Right renal cortex interstitium (tissue), 3 donors: ENCODE measurements at places on chromosomes 2 and 18. TPM values are rescaled to one million over a fixed set of nuclear protein-coding genes. Genes with fewer than 3 reads are reported as not detected.

GRCh38 chr2:85754313-85755095 is 713 bp downstream of the ATOH8 start:
- no peak for DNase-seq

DNA sequence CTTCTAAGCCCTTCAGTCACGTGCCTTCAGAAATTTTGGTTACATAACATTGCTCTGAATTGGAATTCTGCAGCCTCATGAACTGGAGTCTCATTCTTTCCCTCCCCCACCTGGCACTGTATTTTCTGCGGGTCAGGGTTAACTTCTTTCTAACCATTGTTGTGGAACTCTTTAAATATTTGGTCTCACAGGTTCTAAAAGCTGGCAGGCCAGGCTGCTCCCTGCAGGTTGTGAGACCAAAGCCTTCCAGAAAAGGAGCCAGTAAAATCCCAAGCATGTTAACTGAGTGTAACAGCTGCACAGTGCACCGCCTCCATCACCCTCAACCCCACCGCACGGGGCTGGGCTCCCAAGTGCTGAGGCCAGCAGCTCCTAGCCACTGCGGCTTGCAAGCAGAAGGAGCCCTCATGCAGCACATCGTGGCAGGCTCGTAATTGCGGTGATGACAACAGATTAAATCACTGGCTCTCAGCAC is 174.1 kb upstream of the ALPP start:
- peak; percentile 19 for DNase-seq

DNA sequence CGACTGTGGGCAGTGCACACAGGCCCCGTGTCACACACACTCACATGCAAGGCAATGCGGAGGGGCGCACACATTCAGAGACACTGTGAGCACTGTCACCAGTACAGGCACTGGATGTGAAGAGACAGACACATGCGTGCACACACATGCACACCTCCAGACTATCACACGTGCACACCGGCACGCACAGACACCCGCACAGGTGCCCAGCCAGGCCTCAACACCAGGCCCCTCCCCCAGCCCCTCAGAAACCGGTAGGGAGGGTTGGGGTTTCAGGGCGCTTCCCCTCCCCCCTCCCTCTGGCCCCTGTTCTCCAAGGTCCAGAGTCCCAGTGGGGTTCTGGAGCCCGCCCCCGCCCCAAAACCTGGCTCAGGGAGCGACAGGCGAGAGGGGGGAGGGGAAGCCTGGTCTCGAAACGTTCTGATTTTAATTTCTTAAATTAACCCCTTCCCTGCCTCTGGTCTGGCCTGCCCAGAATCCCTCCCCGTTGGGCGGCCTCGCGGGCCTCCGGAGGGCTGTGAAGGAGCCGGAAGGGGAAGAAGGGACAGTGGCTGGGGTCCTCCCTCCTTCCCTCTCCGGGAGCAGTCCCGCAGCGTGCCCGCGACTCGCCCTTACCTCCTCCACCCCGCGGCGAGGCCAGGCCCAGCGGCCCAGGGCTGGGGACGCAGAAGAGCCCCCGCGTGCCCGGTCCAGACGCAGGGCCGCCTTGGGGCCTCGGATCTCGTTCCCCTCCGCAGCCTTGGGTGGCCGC is 558 bp downstream of the FBXO41 start:
- no peak for DNase-seq

- no peak for DNase-seq
These were observed 11.1 kb upstream of the DCTN1 start for GRCh38 chr2:74391209-74391579.

DNA sequence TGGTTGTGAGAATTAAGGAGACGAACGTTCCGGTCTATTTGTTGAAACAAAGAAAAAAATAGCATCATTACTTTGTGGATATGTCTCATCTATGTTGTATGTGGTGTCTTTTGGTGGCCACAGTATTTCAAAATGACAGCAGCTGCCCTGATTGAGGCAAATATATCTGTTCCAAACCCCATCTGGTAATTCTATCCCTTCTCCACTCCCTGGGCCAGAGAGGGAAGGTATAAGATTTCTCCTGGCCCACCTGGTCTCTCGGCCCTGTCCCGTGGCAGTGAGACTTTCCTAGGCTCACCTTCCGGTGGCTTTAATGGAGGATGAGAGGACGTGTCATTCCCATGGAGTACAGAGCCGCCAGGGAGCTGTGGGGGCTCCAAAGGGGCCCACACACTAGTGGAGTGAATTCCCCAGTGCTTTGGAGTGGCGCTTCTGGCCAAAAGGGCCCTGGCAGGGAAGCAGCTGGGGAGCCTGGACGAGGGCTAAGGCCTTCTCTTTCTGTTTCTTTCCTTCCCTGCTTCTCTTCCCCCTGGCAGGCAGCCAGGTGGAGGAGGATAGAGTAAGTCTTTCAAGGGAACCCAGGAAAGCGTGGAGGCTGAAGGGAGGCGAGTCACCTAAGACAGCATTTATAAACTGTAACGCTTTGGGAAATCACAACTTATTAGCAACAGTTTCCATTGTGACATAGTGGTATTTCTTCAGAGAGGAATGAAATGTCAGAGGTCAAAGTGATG is 5.6 kb downstream of the FOSL2 start:
- no peak for DNase-seq

GRCh38 chr2:196088203-196088602 is 19.6 kb upstream of the DNAH7 start:
- no peak for DNase-seq

DNA sequence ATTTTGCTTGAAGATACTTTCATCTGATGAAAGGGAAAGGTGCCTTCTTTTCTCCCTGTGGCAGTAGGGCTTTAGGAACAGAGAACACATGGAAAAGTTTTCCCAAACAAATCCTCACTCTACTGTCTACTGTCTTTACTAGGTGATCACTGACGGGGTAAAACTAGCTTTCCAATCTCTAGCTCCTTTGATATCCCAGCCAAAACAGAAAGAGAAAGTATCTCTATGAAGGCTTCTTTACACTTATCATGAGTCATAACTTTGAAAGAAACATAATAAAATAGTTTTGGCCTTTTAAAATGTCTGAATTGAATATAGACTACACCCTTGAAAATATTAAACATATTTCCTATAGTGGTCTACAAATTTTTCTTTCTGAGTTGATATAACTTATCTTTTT is 214.5 kb downstream of the DSEL start:
- no peak for DNase-seq

DNA sequence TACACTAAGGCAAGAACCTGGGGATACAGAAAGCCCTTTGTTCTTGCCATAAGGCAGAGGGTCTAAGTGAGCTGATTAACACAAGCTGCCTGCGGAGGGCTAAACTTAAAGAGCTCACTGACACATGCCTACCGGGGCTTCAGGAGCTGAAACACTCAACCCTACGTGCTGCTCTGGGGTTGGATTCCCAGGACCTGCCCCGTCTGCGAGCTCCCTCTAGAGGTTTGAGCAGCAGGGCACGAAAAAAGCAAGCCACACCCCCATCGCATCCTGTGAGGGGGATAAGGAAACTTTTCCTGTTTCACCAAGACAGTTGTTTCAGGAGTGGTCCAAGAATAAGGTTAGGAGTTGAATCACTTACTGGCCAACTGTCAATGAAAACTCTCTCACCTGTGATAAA is 562.1 kb downstream of the TMX3 start:
- no peak for DNase-seq

GRCh38 chr2:105328281-105329196 is 996 bp downstream of the TGFBRAP1 start:
- no peak for DNase-seq

GRCh38 chr18:44626807-44627206 is 53.9 kb upstream of the SETBP1 start:
- DNase-seq = no peak

DNA sequence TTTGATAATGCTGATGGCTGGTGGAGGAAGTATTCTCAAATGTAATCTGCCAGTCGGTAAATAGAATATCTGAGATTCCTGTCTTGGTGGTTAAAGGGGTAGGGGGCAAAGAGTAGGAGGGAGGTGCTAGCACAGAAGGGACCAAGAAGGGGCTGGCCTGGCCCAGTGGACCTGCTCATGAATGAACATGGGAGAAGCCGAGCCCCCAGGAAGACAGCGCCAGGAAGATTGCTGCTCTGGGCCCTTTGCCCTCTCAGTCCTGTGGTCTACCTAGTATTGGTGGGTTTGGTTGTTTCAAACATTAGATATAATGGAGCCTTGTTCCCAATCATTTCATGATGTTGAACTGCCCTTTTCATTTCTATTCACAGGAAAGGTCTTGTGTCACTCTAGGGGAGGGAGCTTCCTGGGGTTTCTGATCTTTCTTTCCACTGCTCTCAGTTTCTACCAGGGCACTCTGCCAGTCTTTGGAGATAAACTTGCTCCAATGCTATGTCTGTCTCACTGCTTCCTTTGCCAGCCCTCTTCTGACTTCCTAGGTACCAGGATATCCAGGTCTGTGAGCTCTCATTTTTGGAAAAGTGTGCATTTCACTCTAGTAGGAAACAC is 5.3 kb upstream of the MOCOS start:
- no peak for DNase-seq

GRCh38 chr2:236603361-236604015 is 33.9 kb downstream of the ACKR3 start:
- DNase-seq = no peak

DNA sequence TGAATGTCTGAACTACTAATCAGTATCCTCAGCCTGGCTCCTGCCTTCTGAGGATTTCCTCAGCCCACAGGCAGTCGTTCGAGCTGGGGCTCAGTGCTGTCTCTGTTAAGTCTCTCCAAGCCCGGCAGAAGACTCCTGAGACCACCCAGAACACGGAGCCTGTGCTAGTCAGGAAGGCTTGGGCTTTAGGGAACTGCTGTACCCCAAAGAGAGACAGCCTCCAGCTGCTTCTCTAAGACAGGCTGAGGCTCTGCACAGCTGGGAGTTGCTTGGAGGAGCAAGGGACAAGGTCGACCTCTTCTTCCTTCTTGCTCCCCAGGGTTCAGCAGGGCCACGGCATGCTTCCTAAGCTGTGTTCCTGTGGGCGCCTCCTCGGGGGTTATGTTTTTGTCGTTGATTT is 283.4 kb upstream of the MYT1L start:
- DNase-seq = no peak

- no peak for DNase-seq
These were observed 268.3 kb upstream of the SPRED2 start for GRCh38 chr2:65700720-65701119.

DNA sequence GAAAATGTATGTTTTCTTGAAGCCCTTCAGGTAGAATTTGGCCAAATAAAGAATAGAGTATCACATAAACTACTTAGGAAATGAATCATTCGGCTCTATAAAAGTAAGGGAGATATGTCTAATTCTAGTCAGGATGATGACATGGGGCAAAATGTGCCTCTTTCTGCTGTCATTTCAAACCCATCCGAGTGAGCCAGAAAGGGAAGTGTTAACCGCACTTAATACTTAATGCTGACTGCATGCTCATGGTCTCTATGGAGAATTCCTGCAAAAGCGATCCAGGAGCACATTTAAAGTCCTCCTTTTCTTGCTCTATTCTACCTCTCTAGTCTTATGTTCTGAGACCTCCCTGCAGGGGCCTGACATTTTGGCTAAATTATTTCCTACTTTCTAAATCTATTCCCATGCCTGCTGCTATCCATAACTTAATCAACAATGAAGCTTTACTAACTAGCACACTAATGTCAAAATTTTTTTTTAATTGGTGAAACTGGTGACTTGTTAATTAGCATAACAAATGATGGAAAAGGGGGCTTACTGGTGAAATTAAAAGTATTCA is 127.4 kb downstream of the CDC42EP3 start:
- no peak for DNase-seq

GRCh38 chr2:29475499-29475898 is 360.3 kb downstream of the CLIP4 start:
- DNase-seq = no peak

- DNase-seq = no peak
These were observed 196.5 kb downstream of the SATB2 start for GRCh38 chr2:199261239-199261638.

- no peak for DNase-seq
These were observed 122.0 kb downstream of the VIT start for GRCh38 chr2:36818542-36818941.

GRCh38 chr2:219576505-219577388 is 4.6 kb downstream of the INHA start:
- DNase-seq = no peak

DNA sequence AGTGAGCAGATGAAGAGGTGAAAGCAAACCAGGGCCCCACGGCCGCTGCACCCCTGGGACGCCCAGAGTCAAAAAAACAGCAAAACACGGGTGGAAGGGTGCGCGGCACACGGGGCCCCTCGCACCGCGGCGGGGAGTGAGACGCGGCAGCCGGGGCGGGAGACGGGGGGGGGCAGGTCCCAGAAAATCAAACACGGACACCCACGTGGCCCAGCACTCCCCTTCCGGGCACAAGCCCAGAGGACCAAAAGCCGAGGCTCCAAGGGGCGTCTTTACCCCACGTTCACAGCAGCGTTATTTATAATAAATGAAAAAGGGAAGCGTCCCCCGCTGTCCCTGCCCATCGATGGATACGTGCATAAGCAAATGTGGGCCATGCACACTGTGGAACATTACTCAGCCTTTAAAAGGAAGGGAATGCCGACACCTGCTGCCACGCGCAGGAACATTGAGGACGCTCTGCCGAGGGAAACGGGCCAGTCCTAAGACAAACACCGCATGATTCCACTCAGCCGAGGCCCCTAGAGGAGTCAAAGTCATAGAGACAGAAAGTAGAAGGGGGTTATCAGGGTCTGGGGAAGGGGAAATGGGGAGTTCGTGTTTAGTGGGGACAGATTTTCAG is 677 bp upstream of the COPS9 start:
- no peak for DNase-seq

DNA sequence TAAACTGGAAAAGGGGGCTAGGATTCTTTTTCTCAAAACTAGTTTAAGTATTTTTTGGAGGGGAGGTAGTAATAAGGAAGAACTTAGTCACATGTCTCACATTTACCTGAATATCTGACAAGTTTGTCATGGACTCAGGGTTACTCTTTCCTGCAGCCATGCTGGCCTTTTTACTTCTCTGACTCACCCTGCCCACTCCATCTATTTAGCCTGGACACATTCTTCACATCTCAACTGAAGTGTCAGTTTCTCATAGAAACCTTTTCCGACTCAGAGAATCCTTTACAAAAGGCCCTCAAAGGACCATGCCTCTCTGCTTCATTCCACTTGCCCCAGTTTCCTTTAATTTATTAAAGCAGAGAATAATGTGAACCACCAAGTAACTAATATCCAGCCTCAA is 42.6 kb downstream of the SCN7A start:
- no peak for DNase-seq

The SFT2D3 gene
- not detected for polyA plus RNA-seq

The THOC1 gene
- 70.7 TPM for polyA plus RNA-seq

The ST8SIA3 gene
- not detected for polyA plus RNA-seq

The GPR75 gene
- 1.9 TPM for polyA plus RNA-seq

The MAP2 gene
- 27.4 TPM for polyA plus RNA-seq

The C2orf15 gene
- polyA plus RNA-seq = 12.5 TPM

The RGPD3 gene
- polyA plus RNA-seq = 0.33 TPM

The RGPD4 gene
- polyA plus RNA-seq = not detected

The OR6B2 gene
- polyA plus RNA-seq = not detected

The POLR1A gene
- polyA plus RNA-seq = 19.9 TPM

The CROCC2 gene
- 0.04 TPM for polyA plus RNA-seq

The ASAP2 gene
- polyA plus RNA-seq = 64.4 TPM

The REG3A gene
- polyA plus RNA-seq = not detected

The R3HDM1 gene
- 36.0 TPM for polyA plus RNA-seq

The RAPGEF4 gene
- polyA plus RNA-seq = 11.0 TPM

The MAPRE2 gene
- polyA plus RNA-seq = 33.4 TPM

The C2orf74 gene
- polyA plus RNA-seq = 60.0 TPM

The FOXD4L1 gene
- polyA plus RNA-seq = 0.19 TPM
